ENCODE measurements at places on chromosomes 5 and 9. TPM values are rescaled to one million over a fixed set of nuclear protein-coding genes. Genes with fewer than 3 reads are reported as not detected.

Gene PCDHB9
- total RNA-seq, result 1.3 TPM

Gene MGAT4B
- 34.4 TPM for total RNA-seq

Gene INSL6
- total RNA-seq, result not detected

Gene CAMK4
- 7.5 TPM for total RNA-seq

Gene OTULINL
- 4.2 TPM for total RNA-seq

Gene TAS2R1
- total RNA-seq, result not detected

Gene NKD2
- total RNA-seq, result 2.3 TPM

Gene RAI14
- 25.7 TPM for total RNA-seq

All from muscle of leg (tissue), 16 donors.